Activated CD4-positive, alpha-beta T cell treated with anti-CD3 and anti-CD28 coated beads for 36 hours (primary cell): ENCODE measurements at places on chromosomes 16 and 17. TPM values are rescaled to one million over a fixed set of nuclear protein-coding genes. Genes with fewer than 3 reads are reported as not detected.

The UNC45B gene
- 0.07 TPM for total RNA-seq

The MYL11 gene
- 1.6 TPM for total RNA-seq

The GLG1 gene
- 68.3 TPM for total RNA-seq

The RAP1GAP2 gene
- 0.64 TPM for total RNA-seq

The RAB37 gene
- total RNA-seq: 3.5 TPM

The KRTAP1-1 gene
- total RNA-seq: not detected

DNA sequence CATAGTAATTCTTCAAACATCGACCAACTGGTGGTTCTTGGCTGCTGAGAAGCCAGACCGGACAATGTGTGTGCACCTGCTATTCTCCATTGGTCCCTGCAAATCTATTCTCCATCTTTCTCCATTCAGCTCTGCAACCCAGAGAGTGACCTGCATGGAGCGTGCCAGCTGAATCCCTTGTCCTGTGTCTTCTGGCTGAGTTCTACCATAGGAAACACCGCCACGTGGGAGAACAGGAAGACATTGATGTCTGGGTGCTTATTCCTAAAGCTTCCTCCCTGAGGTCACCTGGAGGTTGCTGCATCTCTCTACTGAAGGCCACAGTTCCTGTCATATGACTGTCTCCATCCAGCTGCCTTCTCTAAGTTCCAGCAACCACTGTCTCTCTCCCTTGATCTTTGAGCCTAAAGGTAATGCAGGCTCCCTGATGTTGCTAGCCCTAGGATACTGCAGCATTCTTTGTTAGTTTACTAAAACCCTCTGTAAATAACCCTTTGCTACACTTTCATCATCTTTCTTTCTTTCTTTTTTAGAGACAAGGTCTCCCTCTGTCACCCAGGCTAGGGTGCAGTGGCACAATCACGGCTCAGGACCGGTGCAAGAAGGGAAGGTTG is 10.6 kb upstream of the SMG1 start:
- H3K36me3 ChIP-seq: no peaks in the 10 kb centered on the region
- H3K4me3 ChIP-seq: no peak overlapping the region
- no peak overlapping the region for H3K27ac ChIP-seq
- H3K27me3 ChIP-seq: no peaks in the 10 kb centered on the region
- H3K4me1 ChIP-seq: no peaks in the 10 kb centered on the region

DNA sequence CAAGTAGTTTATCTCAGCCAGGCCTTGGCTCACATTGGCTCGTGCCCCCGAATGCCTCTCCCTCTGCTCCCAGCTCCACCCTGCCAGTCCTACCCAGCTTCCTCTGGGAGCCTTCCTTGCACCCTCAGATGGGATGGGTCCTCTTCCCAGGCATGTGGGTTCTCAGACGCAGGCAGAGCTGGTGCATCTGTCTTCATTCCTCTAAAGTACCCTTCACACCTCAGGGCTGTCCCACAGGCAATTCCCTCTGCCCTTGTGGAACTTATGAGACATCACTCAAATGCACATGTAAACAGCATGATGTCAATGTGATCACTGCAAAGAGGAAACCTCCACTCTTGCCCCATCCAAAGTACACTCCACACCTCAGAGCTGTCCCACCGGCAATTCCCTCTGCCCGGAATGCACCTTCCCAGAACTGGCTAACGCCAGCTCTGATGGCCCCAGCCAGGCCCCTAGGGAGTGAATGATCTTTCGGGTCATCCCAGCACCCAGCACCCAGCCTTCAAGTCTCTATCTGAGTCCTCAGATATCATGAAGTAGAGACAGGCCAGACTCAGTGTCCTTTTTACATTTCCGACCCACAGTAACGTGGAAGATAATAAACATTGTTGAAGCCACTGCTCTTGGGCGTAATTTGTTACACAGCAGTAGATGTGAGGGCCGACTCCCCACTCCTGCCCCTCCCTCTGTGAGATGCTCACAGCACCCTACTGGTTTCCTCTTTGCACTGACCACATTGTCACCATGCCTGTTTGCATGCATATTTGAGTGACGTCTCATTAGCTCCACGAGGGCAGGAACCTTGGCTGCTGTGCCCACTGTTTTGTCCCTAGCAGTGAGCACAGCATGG is 85.4 kb downstream of the N4BP1 start:
- no peak overlapping the region for H3K4me3 ChIP-seq
- no peaks in the 10 kb centered on the region for H3K36me3 ChIP-seq
- H3K4me1 ChIP-seq: no peaks in the 10 kb centered on the region
- H3K27me3 ChIP-seq: no peaks in the 10 kb centered on the region
- no peak overlapping the region for H3K27ac ChIP-seq

GRCh38 chr16:71249399-71249798 is 18.9 kb upstream of the HYDIN start:
- no peak overlapping the region for H3K27ac ChIP-seq
- no peak overlapping the region for H3K4me3 ChIP-seq
- DNase-seq: no peak
- no peaks in the 10 kb centered on the region for H3K4me1 ChIP-seq
- H3K36me3 ChIP-seq: no peaks in the 10 kb centered on the region

DNA sequence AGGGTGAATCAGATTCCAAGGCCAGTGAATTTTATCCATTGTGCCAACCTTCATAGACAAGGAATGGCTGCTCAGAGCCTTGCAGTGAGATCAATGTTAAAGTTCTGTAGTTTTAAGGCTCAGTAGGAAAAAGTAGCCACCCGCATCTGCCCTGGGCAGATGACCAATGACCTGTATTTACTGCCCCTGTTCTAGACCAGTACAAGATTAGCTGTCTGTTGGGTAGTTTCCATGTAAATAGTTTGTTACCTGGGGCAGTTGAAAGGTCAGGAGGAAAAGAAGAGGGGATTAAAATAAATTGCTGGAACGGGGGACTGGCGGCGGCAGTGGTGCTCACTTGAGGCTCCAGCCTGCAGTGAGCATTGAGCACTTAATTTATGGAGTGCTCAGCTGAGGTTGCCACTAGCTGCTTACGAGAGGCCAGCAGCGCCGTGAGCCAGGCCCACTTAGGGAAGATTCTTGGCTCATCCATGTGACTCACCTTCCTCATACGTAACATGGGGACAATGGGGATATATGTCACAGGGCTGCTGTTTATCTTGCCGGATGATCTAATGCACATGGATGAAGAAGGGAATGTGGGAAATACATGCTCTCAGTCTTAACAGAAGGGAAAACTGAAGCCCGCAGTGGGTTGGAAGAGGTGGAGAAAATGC is 10.7 kb upstream of the NOS2 start:
- H3K27me3 ChIP-seq: no peaks in the 10 kb centered on the region
- peak overlapping the region; percentile 95 for H3K27ac ChIP-seq
- H3K36me3 ChIP-seq: no peaks in the 10 kb centered on the region
- H3K4me3 ChIP-seq: no peak overlapping the region
- DNase-seq: no peak
- peaks cover 41% of the 10 kb centered on the region for H3K4me1 ChIP-seq

DNA sequence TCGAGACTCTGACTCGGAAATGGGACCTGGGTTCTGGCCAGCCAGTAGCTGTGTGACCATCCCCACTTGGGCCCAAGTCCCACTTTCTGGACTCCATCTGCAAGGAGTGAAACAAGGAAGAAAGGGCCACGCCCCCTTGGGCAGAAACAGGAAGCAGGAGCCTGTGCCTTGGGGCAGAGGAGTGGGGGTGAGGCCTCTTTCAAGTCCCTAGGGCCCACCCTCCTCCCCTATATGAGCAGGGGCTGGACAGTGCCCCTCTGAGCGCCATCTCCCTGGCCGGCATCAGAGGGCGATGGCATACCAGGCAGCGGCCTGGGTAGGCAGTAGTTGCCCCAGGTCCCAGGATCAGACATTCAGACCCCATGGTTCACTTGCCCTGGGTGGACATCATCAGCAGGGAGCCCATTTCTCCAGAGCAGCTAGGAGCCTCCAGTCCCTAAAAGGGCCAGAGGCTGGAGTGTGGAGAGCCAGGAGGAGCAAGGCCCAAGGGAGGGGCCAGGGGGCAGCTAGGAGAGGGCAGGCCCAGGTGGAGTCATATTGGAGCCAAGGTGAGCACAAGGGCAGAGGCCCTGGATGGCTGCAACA is 7.1 kb downstream of the BCAR1 start:
- no peaks in the 10 kb centered on the region for H3K36me3 ChIP-seq
- H3K4me3 ChIP-seq: no peak overlapping the region
- H3K27ac ChIP-seq: no peak overlapping the region

DNA sequence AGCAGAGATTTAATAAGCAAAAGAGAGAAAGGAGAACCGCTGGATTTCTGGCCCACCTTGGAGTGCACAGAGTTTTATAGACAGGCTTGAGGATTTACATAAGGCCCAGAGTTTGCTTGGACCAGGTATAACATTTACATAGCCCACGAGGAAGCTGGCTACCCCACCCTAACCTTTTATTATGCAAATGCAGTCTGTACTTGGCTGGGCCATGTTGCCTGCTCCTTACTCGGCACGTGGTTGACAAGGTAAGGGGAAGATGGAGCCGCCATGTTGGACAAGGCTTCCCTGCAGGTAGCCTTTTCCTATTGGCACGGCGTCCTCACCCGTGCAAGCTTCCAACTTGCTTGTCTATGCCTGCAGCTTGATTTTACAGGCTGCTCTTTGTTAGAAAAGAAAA is 35.2 kb upstream of the HS3ST3A1 start:
- H3K36me3 ChIP-seq: no peaks in the 10 kb centered on the region
- no peak overlapping the region for H3K4me3 ChIP-seq
- no peak for DNase-seq
- H3K27ac ChIP-seq: no peak overlapping the region

DNA sequence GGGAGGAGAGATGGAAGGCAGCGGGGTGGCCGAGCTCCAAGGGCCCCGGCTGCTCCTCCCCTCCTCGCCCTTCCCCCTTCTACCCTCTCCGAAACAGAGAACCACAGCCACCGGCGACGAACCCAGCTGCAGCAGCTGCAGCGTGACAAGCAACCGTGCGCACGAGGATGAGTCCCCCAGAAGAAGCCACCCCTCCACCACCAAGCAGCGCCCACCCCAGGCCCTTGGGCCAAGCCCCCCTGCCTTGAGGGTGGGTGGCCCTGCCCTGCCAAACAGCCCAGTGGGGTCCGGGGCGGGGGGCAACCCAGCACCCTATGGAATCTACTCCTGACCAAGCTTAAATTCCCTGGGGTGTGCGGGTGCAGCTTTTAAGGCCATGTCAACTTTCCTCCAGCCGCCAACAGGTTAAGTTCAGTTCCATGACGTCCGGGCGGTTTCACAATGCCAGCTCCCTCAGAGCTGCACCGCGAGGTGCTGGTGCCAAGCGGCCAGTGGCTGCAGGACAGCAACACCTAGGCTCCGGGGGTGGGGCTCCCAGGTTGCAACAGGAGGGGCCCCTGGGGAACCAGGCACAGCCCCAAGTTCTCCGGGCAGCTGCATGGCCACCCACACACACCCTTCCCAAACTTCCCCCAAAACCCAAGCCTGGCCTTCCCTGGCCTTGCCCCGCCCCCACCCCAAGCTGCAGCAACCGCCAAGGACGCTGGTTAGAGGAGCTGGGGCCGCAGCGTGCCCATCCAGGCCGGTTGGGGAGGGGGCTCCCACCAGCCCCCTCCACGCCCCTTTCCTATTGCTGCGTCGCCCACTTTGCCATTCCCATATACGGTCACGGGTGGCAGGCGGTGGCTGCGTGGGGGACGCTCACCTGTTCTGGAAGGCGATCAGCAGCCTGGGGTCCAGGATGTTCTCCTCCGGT is 2.0 kb downstream of the CBX4 start:
- peak; percentile 84 for DNase-seq
- peak overlapping the region; percentile 92 for H3K4me3 ChIP-seq
- peaks cover 45% of the 10 kb centered on the region for H3K4me1 ChIP-seq
- peaks cover 14% of the 10 kb centered on the region for H3K36me3 ChIP-seq
- no peak overlapping the region for H3K27ac ChIP-seq

DNA sequence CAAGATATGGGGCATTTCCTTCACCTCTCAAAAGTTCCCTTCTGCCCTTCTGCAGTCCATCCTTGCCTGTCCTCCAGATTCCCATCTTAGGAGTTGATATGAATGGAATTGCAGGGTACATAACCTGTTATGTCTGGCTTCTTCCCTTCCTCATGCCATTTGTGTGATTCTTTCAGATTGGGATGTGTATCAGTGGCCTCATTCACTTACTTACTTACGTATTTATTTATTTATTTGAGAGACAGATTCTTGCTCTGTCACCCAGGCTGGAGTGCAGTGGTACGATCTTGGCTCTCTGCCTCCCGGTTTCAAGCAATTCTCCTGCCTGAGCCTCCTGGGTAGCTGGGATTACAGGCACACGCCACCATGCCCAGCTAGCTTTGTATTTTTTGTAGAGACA is 6.2 kb upstream of the TMEM94 start:
- H3K36me3 ChIP-seq: no peaks in the 10 kb centered on the region
- no peak overlapping the region for H3K4me3 ChIP-seq
- no peak for DNase-seq
- H3K27ac ChIP-seq: no peak overlapping the region
- H3K4me1 ChIP-seq: no peaks in the 10 kb centered on the region

- H3K4me3 ChIP-seq: no peak overlapping the region
- no peaks in the 10 kb centered on the region for H3K27me3 ChIP-seq
- peaks cover 8% of the 10 kb centered on the region for H3K4me1 ChIP-seq
- DNase-seq: no peak
- H3K36me3 ChIP-seq: peaks cover 36% of the 10 kb centered on the region
These were observed 3.4 kb downstream of the TMED6 start for GRCh38 chr16:69348222-69348621.

DNA sequence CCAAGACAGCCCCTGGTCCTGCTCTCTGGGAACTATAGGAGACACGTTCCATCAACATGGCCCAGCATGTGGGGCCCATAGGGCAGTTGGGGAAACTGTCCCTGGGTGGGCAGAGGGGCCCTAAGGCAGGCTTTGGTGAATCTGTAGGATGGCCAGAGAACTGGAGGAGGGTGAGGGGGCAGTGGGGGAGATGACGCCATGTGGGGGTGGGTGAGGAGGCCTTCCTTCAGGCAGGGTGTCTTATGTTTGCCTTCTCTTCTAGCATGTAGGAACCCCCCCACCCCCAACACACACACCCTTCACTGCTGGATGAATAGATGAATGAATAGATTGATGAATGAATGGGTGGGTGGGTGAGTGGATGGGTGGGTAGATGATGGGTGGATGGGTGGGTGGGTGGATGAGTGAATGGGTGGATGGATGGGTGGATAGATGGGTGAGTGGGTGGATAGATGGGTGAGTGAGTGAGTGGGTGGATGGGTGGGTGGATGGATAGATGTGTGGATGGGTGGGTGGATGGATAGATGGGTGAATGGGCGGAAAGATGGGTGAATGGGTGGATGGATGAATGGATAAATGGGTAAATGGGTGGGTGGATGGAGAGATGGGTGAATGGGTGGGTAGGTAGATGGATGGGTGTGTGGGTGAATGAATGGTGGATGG is 2.5 kb upstream of the CBFA2T3 start:
- peaks cover 12% of the 10 kb centered on the region for H3K27me3 ChIP-seq
- H3K4me1 ChIP-seq: peaks cover 2% of the 10 kb centered on the region
- no peak for DNase-seq
- no peak overlapping the region for H3K4me3 ChIP-seq
- no peaks in the 10 kb centered on the region for H3K36me3 ChIP-seq

GRCh38 chr16:66382966-66383299 is 16.4 kb downstream of the CDH5 start:
- no peak overlapping the region for H3K27ac ChIP-seq
- no peaks in the 10 kb centered on the region for H3K4me1 ChIP-seq
- DNase-seq: no peak
- H3K27me3 ChIP-seq: peaks cover 1% of the 10 kb centered on the region
